Stimulated activated CD4-positive, alpha-beta T cell treated with anti-CD3 and anti-CD28 coated beads, Interleukin-12 subunit alpha, Interleukin-12 subunit beta, amount 100 ng/mL, for 4 hours (primary cell): ENCODE measurements at places on chromosomes 13 and 19.
A peak's percentile ranks its signal among the peaks of the same experiment; 100 is the strongest.

GRCh38 chr19:17246681-17247425, 1.1 kb upstream of the NR2F6 start:
- DNase-seq: no peak

DNA sequence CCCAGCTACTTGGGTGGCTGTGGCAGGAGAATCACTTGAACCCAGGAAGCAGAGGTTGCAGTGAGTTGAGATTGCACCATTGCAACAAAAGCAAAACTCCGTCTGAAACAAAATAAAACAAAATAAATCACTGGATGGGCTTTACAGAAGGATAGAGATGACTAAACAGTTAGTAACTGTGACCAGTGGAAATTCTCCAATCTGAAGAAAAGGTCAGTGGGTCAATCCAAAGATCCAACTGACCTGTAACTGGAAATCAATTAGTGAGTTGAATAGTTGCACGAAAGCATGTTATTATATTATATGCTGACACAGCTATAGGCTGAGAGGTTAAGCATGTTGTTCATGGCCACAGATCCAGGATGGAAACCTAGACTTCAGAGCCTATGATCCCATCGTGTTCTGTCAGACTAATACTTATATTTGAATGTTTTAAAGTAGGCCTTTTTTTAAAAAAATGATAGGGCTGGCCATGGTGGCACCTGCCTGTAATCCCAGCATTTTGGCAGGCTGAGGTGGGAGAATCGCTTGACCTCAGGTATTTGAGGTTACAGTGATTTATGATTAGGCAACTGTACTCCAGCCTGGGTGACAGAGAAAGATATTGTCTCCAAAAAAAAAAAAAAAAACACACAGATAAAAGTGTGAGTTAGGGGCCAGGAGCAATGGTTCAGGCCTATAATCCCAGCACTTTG, 1.4 kb downstream of the ECH1 start:
- no peak for DNase-seq

- DNase-seq: no peak
Observed at GRCh38 chr13:68888832-68889231, 1218.8 kb upstream of the ATXN8OS start.

GRCh38 chr13:93963266-93964145, 516.0 kb downstream of the DCT start:
- no peak for DNase-seq

DNA sequence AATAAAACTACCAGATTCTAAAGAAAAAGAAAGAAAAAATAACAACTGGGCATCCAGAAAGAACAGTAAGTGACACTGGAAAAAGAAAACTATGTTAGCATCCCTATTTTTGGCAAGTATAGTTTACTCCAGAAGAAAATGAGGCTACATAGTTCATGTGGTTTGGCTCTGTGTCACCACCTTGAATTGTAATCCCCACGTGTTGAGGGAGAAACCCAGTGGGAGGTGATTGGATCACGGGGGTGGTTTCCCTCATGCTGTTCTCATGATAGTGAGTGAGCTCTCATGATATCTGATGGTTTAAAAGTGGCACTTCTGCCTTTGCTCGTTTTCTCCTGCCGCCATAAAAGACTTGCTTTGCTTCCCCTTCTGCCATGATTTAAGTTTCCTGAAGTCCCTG, 76.9 kb downstream of the ITGBL1 start:
- no peak for DNase-seq

DNA sequence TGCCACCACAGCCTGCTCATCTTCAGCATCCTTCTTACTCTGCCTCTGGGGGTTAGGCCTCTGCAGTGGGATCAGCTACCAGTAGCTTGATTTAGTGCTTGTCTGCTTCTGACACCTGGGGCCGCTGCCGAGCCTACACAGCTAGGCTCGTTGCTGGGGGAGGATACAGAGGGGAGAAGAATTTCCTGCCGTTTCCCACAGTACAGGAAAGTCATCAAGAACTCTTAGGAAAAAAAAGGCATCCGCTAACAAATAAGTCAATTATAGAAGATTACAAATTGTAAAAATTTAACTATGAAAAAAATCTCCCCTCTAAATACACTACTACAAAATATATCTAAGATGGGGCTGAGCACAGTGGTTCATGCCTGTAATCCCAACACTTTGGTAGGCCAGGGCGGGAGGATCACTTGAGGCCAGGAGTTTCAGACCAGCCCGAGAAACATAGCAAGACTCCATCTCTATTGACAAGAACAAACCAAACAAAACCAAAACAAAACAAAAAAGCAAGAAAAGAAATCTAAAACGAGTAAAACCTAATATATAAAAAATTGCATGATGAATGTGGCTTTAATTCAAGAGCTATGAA, 26.7 kb downstream of the LATS2 start:
- no peak for DNase-seq

GRCh38 chr19:1259876-1260748, 9.0 kb upstream of the CIRBP start:
- DNase-seq: peak; percentile 44

GRCh38 chr13:37385248-37385647, 213.3 kb downstream of the POSTN start:
- DNase-seq: no peak
